Stimulated activated CD8-positive, alpha-beta memory T cell treated with anti-CD3 and anti-CD28 coated beads, Interleukin-7, amount 100 ng/mL, for 4 hours (primary cell): ENCODE measurements at places on chromosomes 1 and 21.

- DNase-seq = no peak
Measured at GRCh38 chr1:194369060-194369459, 1182.6 kb upstream of the B3GALT2 start.

DNA sequence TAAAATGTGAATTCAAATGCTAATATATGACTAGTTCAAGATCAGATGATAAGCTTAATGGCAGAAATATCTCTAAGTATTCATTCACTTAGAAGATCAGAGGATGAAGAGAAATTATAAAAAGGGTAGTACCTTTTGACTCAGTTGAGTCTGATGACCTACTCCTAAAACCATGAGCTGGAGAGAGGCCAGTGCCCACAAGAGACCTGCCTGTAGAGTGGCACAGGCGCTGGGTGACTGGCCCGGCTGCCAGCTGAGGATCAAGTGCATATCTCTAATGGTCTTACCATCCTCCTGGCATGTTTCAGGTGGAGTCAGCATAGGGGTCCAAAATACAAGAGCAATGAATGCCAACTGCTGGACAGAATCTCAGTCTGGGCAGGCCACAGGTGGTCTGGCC lies 14.1 kb downstream of the DDAH1 start:
- no peak for DNase-seq

GRCh38 chr1:64866689-64867088 lies 99.7 kb downstream of the JAK1 start:
- DNase-seq = no peak

DNA sequence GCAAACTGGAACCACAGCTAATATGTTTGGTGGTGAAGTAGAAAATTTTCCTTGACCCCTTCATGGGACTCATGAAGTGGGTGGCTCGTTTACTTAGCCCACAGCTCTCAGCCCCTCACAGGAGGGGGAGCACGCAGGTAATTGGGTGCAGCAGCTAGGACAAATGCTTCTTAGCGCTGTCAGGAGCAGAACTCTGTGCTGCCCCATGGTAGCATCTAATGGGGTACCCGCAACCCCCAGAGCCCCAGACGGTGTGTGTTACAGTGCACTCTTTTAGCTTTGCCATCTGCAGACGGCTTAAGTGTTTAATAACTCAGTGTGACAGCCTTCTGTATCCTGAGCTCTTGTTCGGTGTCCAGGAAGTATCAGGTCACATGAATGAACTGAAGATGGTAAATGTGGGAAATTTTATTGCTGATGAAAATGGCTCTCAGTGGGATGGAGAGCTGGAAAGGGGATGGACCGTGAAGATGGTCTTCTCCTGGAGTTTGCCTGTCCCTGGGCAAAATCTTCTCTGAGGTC lies 189.6 kb upstream of the ZRANB2 start:
- no peak for DNase-seq

GRCh38 chr1:29539971-29540370 lies 303.6 kb downstream of the PTPRU start:
- no peak for DNase-seq

DNA sequence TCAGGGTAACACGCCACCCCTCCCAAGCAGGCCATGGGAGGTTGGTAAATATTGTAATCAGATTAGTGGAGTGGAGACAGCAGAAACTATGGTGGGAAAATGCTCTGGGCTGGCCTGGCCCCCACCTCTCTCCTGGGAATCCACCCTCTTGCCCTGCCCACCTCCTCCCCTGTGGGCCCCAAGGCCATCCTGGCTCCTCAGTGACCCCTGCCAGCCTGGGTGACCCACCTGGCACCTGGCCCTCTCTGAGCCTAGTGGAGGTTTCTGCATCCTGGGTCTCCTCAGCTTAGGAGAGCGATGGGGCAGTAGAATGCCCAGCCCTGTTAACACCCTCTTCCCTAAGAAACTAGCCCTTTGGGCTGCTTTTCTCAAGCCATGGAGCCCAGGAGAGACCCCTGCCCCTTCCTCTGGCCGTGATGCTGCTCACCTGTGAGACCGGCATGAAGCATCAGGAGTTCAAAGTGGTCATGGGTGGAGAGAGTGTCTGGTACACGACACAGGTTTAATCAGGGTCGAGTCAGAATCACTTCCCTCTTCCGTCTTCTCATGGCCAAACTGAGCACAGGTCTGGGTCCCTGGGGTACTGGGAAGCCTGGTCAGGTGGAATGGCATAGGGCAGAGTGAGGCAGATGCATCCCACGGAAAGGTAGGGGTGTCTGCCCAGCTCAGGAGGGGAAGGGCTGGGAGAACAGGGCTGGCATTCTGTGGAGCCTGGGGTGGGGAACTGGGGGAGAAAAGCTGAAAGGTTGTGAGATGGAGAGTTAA lies 10.7 kb upstream of the DMBX1 start:
- DNase-seq = no peak
